Heart right ventricle (tissue), 16 donors: ENCODE measurements at places on chromosomes 13 and 19.

DNA sequence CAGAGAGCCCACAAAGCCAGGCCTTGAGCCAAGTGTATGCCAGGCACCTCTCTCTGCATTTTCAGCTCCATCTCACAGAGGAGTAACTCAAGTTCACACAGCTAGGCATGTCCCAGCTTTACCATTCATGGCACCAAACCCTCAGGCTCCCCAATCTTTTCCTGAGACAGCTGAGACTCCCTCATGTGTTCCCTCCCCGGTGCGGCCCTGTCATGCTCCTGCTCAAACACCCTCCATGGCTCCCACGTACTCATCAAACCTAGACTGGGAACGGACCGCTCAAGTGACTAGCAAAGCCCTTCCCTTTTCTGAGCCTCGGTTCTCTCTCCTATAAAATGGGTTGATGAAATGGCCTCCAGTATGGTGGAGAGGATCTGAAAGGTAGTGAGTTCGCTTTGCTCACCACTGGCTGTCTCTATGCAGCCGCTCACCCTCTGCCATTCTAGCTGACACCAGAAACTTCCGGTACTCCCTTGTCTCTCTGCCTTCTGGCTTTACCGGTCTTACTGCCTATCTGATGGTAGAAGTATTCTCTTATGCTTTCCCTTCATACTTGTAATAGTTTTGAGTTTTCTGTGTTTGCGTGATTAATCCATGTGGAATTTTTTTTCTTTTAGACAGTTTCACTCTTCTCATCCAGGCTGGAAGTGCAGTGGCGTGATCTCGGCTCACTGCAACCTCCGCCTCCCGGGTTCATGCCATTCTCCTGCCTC is 7.8 kb upstream of the SLC44A2 start:
- no peak for DNase-seq

DNA sequence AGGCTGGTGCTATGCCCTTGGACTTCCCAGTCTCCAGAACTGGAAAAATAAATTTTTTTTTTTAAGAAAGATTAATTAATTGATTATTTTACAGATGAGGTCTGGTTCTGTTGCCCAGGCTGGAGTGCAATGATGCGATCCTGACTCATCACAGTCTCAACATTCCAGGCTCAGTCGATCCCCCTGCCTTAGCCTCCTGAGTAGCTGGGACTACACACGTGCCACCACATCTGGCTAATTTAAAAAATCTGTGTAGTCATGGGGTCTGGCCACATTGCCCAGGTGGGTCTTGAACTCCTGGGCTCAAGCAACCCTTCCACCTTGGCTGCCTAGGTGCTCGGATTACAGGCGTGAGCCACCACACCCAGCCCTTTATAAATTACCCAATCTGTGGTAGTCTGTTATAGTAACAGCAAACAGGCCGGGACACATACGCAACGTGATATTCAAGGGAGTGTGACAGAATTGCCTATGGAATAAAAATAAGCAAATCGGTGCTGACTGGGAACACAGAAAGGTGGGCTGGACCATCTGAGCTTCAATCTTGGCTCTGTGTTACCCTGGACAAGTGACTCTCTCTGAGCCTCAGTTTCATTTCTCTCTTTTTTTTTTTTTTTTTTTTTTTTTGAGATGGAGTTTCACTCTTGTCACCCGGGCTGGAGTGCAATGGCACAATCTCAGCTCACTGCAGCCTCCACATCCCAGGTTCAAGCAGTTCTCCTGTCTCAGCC is 42.8 kb downstream of the PIN1 start:
- DNase-seq: no peak

- no peak for DNase-seq
These were observed 92.8 kb upstream of the RAP2A start for GRCh38 chr13:97341135-97341534.

- DNase-seq: peak; percentile 86
These were observed at the start of gene ZNF229 for GRCh38 chr19:44447916-44448674. ZNF229 (minus strand) TSS chr19:44448472; CDS start chr19:44442847, 5,625 bp downstream.

GRCh38 chr19:49808711-49809159 is 4.4 kb downstream of the FUZ start:
- DNase-seq: peak; percentile 96

DNA sequence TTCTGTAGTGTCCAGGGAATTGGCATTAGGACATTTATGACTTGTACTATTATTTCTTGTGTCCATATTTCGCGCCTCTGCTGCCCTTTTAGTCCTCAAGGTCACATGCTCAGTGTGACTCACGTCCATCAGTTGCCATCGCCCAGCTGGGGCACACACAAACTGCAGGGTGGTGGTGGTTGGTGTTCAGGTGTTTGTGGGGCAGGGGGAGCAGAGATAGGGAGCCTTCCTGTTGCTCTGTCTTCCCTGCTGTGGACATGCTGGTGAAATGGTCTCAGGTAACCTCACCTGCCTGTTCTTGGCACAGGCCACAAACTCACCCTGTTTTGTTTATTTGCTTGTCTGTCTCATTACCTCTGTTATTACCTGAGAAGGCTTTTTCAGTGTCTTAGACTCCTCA is 22.4 kb downstream of the PRR12 start:
- DNase-seq: no peak

GRCh38 chr19:10118960-10119359 is 739 bp downstream of the EIF3G start:
- no peak for DNase-seq

DNA sequence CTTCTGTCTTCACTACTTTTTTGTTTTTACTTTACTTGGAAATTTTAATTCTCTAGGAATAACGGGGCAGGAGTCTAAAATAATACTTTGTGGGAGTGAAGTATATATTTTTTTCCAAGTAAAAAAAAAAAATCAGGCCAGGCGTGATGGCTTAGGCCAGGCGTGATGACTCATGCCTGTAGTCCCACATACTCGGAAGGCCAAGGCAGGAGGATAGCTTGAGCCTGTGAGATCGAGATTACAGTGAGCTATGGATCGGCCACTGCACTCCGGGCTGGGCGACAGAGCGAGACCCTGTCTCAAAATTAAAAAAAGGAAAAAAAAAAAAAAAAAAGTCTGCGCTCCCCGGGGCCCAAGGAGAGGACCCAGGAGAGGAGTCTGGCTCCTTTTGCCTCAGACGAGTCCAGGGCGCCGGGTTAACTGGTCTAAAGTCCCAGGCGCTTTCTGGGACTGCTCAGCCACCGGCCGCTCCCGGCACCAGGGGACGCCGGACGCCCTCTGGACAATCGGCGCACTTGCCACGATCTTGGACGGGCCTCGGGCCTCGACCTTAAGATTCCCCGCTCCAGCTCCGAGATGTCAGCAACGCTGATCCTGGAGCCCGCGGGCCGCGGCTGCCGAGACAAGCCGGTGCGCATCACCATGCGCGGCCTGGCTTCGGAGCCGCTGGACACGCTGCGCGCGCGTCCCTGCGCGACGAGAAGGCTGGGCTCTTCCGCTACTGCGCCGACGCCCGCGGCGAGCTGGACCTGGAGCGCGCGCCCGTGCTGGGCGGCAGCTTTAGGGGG is 2.7 kb upstream of the ZFP82 start:
- peak; percentile 18 for DNase-seq

DNA sequence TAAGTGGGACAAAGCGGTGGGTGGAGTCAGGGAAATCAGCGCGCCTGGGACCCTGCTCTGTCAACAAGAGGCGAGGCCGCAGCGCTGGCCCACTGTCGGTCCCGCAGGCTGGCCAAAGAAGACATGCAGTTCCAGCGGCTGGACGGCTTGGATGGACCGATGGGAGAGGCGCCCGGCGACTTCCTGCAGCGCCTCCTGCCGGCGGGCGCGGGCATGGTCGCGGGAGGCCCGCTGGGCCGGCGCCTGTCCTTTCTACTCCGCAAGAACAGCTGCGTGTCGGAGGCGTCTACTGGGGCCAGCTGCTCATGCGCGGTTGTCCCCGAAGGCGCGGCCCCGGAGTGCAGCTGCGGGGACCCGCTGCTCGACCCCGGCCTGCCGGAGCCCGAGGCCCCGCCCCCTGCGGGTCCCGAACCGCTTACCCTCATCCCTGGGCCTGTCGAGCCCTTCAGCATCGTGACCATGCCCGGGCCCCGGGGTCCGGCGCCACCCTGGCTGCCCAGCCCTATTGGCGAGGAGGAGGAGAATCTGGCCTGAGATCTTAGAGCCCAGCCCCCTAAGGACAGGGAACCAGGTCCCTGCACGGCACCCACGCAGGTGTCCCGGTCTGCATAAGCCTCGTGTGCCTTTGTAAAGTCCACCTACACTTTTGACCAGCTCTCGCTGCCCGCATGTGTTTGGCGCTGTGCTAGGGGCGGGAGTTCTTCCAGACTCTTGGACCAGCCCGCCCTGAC is 6.1 kb downstream of the BEST2 start:
- peak; percentile 73 for DNase-seq

- no peak for DNase-seq
These were observed 165.5 kb downstream of the TBC1D4 start for GRCh38 chr13:75316427-75316826.
